NCI-H460 (cell line): ENCODE measurements at places on chromosomes 1 and 21. TPM values are rescaled to one million over a fixed set of nuclear protein-coding genes. Genes with fewer than 3 reads are reported as not detected.
A peak's percentile ranks its signal among the peaks of the same experiment; 100 is the strongest.

- peak; percentile 44 for DNase-seq
These were observed 17.2 kb downstream of the NFYC start for GRCh38 chr1:40708750-40709099.

GRCh38 chr21:45862543-45863207 lies 118.9 kb upstream of the COL6A1 start:
- no peak for DNase-seq

DNA sequence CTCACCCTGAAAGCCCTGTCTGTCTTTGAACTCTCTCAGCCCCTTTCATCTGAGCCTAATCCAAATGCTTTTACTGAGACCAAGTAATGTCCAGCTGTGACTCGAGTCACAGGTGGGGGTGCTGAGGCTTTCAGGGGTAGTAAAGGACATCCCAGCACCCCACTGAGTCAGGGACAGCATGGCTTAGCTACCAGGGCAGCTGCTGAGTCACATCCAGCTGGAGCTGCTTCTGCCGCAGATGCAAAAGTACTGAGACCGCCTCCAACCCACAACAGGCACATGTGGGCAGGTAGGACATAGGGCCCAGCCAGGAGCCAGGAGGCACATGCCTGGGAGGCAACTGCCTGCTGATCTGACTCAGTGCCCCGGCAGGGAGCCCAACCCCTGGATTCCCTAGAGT lies 6.7 kb upstream of the VSIG8 start:
- DNase-seq = no peak

DNA sequence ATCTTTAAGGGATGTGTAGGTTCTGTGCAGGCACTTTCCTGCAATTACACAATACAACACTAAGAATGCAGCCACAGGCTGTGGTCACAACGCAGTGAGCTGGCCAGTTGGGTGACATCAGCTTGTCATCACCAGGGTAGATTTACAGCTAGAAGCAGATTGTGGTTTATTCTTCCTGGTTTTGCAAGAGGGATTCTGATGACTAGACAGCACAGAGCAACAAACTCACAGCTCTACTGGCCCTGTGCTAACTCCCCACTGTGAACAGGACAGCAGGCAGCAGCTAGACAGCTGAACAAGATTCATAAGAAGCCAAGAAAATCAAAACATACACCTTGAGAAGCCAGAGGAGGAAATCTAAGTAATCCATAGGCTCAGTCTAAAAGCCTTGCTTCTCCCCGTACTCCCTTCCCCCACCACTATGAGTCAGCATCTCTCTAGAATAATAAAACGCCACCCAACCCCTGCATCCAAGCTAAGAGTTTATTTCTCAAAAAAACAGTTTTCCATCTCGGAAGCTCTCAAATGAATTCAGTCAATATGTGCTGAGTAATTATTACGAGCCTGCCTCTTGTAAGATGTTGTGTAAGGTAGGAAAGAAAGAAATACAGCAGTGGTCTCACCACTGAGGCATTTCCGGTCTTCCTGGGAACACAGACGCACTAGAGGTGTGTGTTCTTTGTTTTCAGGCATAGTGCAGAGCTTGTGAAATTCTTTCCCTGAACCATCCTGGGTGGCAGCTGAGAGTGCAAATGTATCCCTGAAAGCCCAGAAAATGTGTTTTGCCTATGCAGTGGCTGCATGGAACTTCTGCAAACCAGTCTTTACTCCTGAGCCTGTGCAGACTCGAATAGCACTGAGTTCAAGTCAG lies 162.8 kb downstream of the NTPCR start:
- peak; percentile 100 for DNase-seq

- DNase-seq = no peak
These were observed 507.9 kb downstream of the PLA2G4A start for GRCh38 chr1:187336441-187337168.

Gene MAP10
- 0.59 and 1.1 TPM in 2 replicates for total RNA-seq

Gene TNFSF4
- total RNA-seq = 2.6 and 3.1 TPM in 2 replicates

GRCh38 chr1:91754348-91754747 lies 131.6 kb downstream of the TGFBR3 start:
- DNase-seq = no peak

DNA sequence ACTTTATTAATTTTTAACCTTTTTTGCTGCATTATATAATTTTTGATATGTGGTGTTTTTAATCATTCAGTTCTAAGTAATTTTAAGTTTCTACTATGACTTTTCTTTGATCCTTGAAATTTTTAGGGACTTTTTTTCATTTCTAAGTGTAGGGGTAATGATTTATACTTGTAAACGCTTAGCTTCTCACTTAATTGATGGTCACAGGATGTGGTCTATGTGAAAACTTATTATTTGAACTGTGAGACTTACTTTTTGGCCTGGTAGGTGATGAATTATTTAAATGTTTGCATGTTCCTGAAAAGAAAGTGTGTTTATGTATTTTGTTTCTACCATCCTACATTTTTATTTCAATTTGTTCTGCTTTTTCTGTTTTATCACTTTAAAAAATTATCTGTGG lies 17.2 kb downstream of the ALPL start:
- DNase-seq = no peak

Gene FMO5
- 0.07 TPM in 1 of 2 replicates, not detected in the other for total RNA-seq

Gene FMO4
- 0.89 and 1.1 TPM in 2 replicates for total RNA-seq

Gene HSD3B1
- total RNA-seq = not detected in 2 replicates

GRCh38 chr1:198904321-198904720 lies 265.5 kb downstream of the PTPRC start:
- no peak for DNase-seq

- no peak for DNase-seq
These were observed 20.5 kb downstream of the ALDH4A1 start for GRCh38 chr1:18881642-18882431.

Gene SPRR2A
- total RNA-seq = not detected in 2 replicates

- no peak for DNase-seq
These were observed 178.6 kb upstream of the NRIP1 start for GRCh38 chr21:15243406-15243805.

- DNase-seq = no peak
These were observed 13.0 kb downstream of the SESN2 start for GRCh38 chr1:28272215-28272852.

DNA sequence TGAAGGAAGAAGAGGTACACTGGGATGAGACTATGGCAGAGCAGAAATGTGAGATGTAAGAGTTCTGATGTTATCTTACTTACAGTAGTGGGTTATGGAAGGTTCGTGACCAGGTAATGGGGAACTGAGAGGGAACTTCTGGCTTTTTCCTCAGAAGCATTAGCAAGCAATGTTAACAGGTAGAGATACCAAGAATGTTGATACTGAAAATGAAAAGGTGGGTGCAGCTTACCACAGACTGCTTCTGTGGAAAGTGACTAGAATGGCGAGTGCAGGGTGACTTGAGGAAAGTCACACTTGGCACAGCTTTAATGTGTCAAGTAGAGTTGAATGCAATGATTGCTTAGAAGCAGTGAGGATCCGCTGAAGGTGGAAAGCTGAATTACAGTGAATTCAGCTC lies 70.8 kb downstream of the PLA2G4A start:
- DNase-seq = no peak

GRCh38 chr21:45549626-45550463 lies 7.6 kb upstream of the SLC19A1 start:
- no peak for DNase-seq

GRCh38 chr1:16981269-16981849 lies 939 bp upstream of the MFAP2 start:
- DNase-seq = no peak

Gene PLA2G2F
- not detected in 2 replicates for total RNA-seq

DNA sequence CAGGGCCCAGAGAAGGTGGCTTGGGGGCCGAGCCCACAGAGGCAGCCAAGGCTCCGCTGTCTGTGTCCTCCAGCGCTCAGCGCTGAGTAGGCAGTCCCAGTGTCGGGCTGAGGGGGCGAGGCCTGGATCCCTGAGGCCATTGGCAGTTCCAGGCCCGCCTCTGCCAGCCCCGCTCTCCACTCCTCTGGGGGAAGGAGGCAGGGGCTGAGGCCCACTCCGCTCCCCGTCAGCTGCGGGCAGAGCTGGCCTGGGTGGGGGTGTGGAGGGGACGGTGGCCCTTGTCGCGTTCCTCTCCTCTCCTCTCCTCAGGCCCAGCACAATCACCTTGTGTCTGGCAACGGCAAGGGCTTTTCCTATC lies 132.8 kb downstream of the CASZ1 start:
- DNase-seq = no peak

- DNase-seq = no peak
These were observed 26.7 kb upstream of the RSPO1 start for GRCh38 chr1:37661401-37661800.

Gene TP53BP2
- total RNA-seq = 27.0 and 27.2 TPM in 2 replicates

DNA sequence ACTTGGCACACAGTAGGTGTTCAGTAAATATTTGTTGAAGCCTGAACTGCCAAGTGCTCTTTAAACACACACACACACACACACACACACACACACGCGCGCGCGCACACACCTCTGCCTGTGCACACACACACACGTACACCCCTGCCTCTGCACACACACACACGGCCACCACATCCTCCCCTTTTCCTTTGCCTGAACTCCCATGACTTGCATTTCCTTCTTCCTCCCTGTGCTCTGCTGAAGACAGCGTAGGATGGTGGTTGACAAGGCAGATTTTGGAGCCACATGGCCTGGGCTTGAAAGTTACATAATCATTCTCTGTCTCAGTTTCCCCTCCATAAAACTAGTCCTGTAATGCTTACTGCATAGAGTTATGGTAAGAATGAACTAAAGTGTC lies 712.3 kb downstream of the PTPRU start:
- no peak for DNase-seq

Gene CFHR3
- 3.6 and 5.0 TPM in 2 replicates for total RNA-seq
